Gastroesophageal sphincter (tissue), 4 donors: ENCODE measurements at places on chromosomes 7 and 10. TPM values are rescaled to one million over a fixed set of nuclear protein-coding genes. Genes with fewer than 3 reads are reported as not detected.

The SSC4D gene
- not detected for total RNA-seq

The CNPY1 gene
- not detected for total RNA-seq

The ADCY1 gene
- total RNA-seq = 1.2 TPM

The CABCOCO1 gene
- 1.2 TPM for total RNA-seq

The CYP2C18 gene
- not detected for total RNA-seq

The DNAJC12 gene
- 2.5 TPM for total RNA-seq

The C7orf33 gene
- total RNA-seq = not detected

DNA sequence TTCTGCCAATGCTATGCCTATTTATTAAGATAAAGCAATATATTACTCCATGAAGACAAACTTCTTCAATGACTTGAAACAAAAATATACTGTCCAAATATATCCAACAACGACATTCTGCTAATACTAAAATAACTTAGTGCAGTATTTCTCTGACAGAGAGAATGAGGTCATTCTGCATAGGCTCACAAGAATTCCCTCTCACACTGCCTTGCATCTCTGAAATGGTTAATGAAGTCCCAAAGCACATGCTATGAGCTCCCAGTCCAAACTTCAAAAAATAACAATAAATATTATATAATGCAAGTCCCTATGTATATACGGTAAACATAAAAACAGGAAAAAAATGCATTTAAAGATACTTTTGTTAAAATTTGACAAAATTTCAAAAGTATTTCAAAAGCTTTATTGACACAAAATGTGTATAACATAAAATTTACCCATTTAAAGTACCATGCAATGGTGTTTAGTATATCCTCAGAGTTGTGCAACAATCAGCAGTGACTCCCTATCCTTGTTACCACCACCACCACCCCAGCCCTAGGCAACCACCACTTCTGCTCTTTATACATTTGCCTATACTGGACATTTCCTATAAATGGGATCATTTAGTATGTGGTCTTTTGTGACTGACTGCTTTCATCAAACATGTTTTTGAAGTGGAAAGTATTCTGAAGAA lies 27.6 kb downstream of the CHCHD3 start:
- no peak for ATAC-seq

DNA sequence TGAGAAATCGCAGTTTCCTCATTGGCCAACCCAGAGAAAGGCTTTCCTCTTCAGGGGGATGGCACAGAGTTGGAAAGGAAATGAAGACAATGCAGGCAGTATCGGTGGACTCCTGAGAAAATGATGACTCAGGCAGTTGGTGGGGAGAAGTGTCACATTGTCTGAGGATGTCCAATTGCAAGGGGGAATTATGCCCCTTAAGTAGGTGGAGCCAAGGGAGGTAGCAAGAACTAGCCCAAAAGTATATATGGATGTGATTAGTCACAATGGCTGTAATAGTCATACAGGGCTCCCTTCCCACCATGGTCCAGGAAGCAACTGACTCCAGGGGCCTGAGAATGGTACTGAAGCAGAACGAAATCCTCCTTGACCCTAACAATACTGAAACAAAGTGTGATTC lies 58.3 kb upstream of the EGFR start:
- no peak for ATAC-seq

- ATAC-seq = peak; percentile 89
These were observed 167.0 kb upstream of the PPP1R3A start for GRCh38 chr7:114085592-114086501.

GRCh38 chr7:44969701-44970522 lies 8.9 kb downstream of the MYO1G start:
- ATAC-seq = no peak

DNA sequence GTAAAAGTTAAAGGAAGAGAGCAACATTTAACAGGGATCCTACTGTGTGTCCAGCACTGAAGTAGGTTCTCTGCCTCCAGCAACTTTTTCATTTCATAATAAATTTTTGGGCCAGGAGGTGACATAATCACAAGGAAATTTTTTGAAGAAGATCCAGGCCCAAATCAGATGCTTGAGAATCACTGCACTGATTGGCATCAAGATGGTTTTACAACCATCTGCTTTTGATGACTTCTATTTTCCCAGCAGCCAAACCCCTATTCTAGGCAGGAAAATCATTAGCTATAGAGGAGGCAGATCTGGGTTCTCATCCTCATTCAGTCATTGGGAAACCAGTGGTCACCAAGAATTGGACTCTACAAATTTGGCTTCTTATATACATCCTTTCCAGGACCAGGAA lies 79.0 kb downstream of the ARL4A start:
- ATAC-seq = no peak

DNA sequence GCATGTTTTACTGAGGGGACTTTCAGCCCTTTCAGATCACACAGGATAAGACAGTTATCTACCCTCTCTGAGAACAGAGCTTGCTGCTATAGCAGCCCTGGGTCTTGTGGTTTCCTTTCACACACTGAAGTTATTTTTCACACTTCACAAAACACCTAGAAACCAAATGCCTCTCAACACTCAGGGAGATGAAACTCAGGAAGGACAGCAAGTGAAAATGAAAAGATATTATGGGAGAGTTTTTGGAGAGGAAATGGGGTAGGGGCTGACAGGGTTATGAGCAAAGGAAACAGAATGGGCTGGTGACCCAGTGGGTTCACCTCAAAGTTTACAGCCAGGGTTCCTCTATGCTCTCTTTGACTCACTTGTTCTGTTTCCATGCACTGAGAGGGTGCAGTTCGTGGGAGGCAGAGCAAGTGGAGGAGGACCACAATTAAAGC lies 17.0 kb upstream of the GIMAP2 start:
- ATAC-seq = no peak

- no peak for ATAC-seq
These were observed 60.0 kb downstream of the CREB5 start for GRCh38 chr7:28472332-28472731.

- ATAC-seq = no peak
These were observed 1052.6 kb downstream of the REEP3 start for GRCh38 chr10:64573623-64574325.

DNA sequence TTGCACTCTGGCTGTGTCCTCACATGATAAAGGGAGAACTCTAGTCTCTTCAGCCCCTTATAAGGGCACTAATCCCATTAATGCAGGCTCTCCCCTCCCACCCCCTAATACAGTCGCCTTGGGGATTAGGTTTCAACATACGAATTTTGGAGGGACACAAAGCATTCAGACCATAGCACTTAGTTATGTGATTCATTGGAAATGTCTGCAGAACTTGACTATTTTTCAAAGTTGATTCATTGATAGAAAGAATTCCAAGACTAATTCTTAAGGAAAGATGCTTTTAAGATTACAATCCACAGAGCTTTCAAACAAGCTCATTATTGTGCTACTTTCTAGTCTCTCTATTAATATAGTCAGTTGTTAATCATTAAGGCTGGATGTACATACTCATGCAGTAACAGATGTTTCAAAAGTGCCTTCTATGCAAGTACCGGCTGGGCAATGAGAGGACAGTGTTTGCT lies 85.3 kb upstream of the RPA3 start:
- ATAC-seq = no peak

GRCh38 chr7:115216652-115217051 lies 294.8 kb downstream of the MDFIC start:
- no peak for ATAC-seq

- ATAC-seq = no peak
These were observed 91.9 kb upstream of the PRKCQ start for GRCh38 chr10:6671976-6672375.

DNA sequence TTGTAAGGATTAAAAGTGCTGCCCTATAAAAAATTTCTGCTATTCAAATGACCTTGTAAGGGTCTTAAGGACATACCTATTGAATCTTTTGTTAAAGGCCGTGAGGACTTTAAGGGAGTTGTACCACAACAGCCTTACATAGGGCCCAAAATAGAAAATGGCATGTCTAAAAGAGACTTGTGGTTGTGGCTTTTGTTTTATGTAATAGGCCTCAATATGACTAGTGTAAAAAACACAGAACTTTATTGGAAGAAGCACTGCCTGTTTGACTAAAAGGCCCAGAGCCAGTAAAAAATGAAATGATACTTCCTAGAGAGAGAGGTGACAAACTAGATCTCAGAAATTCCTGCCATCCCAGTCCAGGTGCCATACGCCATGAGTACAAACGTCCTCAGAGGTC lies 286.6 kb downstream of the SEMA3D start:
- no peak for ATAC-seq

GRCh38 chr10:63757067-63757466 lies 235.9 kb downstream of the REEP3 start:
- no peak for ATAC-seq

DNA sequence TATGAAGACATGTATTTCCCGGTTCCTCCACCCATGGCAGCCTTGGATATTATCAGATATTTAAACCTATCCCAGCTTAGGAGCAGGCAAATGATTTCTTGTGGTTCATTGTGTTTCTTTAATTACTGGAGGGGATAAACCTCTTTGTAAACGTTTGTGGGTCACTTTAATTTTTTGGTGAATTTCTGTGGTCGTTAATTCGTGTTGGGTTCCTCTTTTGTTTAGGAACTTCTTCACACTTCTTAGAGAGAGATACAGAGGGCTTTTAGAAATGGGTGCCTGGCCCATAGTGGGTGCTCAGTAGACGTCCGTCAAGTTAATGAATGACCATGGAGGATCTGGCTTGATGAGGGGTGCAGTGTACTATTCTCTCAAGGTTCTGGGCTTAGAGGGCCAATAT lies 27.2 kb upstream of the NUB1 start:
- no peak for ATAC-seq

DNA sequence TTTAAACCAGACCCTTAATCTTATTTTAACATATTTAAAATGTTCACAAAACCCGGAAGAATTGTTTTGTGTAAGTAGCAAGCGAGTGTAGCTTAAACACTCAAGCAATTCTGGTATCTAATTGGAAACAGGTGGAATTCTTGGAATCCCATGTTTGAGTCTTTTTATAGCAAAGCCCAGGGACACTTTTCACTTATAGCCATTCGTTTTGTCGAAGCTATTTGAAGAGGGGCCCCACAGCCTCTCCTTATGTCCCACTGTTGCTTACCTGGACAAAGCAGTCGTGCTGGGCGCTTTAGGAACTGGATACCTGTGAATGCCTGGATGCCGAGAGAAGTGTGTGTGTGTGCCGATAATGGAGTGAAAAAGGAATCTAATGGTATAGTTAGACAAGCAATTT lies 3.3 kb downstream of the CUX1 start:
- ATAC-seq = no peak

GRCh38 chr10:624605-625332 lies 64.7 kb downstream of the DIP2C start:
- ATAC-seq = peak; percentile 74

DNA sequence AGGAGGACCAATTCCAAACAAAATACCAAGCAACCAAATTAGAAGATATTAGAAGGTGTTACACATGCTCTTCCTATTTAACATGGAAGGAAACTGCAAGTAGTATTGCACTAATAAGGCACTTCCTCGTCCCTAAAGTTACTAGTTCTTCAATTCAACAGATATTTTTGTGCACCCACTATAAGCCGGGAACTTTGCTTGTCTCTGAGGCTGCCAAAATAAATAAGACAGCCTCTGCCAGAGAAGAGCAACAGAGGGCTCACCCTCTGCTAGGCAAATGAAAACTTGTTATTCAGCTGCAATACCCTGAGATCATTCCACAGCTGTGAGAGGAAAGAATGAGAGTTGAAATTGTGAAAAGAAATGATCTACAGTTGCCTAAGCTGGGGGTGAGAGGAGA lies 37.4 kb upstream of the GSAP start:
- ATAC-seq = peak; percentile 69

- ATAC-seq = no peak
These were observed 27.1 kb downstream of the PRLHR start for GRCh38 chr10:118568327-118568848.

DNA sequence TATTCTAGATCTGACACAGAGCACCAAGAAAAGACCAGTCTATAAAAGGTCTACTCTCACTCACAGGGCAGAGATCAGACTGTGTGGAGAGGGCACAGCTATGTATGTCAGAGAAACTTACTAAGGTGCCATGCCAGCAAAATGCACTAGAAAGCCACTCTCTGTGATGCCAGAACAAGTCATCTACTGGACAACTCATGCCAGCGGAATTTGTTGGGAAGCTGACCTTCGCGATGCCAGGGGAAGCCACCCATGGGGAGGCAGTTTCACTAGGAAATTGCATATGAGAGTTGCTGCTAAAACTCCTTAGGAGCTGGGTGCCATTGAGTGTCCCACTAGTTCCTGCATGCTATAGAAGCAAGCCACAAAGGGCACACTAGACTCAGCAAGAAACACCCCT lies 58.5 kb downstream of the MICU1 start:
- no peak for ATAC-seq

- ATAC-seq = no peak
These were observed 17.6 kb upstream of the AKR1C3 start for GRCh38 chr10:5076615-5077014.

DNA sequence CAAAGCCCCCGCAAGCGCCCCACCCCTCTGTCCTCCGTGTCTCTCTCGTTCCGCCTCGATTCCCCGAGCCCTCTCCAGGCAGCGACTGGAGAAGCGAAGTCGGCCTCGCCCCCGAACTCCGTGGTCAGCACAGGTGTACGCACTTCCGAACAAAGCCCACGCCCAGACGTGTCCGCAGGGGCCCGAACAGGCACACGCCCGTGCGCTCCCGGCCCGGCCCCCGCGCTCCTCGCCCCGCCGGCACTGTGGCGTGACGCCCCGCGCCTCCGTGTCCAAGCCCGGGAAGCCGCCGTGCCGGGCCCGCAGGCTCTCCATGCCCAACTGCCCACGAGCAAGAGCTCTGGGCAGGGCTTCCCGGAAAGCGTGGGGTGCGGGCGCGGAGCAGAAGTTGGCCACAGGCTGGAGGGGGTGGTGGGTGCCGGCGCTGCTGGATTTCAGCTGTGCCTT lies 662 bp downstream of the NRCAM start:
- peak; percentile 31 for ATAC-seq

DNA sequence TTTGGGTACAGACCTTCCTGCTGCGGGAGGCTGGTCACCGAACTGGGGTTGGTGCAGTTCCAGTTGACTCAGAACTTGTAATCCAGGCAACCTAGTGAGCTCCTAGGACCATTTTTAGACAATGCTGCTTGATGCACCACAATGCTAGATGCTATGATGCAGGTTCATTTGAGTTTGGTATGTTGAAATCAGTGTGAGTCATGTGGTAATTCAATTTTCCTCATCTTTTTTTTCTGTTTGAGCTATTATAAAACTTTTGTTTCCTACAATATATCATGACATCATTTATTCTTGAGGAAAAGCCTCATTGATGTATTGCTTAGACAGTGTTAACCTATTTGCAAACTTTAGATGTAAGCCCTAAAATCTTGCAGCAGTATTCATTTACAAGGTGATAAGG lies 40.9 kb upstream of the MTPN start:
- no peak for ATAC-seq

DNA sequence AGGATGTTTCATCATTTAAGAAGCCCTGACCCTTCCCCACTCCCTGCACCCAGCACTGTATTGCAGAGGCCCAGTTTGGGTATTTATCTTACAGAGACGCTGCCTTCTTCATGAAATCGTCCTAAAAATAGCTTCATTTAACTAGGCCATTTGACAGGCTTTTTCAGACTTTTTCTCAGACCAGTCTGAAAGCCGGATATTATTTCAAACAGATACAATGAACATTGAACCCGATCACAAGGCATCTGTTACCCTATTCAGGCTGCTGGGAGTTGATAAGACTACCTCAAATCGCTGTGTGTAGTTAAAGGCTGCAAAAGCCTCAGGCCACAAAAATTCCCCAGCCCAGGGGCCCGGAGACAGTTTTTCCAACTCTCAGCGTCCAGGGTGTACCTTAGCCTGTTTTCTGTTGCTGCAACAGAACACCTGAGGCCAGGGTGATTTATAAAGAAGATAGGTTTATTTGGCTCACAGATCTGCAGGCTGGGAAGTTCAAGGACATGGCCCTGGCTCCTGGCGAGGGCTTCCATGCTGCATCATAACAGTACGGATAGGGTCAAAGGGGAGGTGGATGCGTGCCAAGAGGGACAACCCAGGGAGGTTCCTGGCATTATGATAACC lies 130.7 kb upstream of the SH2B2 start:
- no peak for ATAC-seq
